ENCODE measurements at places on chromosomes 16 and 17.

- peak; percentile 86 for DNase-seq
Observed at GRCh38 chr17:61201211-61201610, 198.4 kb upstream of the TBX2 start.

DNA sequence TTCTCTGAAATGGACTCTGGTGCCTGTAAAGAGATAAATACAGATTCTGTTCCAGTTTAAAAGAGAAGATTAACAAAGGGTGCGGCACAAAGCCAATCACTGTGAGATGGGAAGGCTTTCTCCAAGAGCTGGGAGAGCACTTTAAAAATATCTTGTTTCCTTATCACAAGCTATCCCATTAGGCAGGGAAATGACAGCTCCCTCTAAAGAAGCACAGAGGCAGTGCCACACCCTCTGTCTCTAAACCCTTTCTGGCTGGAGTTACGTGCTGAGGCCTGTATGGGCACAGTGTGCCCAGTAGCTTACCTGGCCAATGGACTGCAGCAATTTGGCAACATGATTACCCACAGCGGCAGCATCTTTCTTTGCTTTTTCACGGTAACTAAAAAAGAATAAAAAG, 9.0 kb upstream of the TERB1 start:
- DNase-seq: no peak

DNA sequence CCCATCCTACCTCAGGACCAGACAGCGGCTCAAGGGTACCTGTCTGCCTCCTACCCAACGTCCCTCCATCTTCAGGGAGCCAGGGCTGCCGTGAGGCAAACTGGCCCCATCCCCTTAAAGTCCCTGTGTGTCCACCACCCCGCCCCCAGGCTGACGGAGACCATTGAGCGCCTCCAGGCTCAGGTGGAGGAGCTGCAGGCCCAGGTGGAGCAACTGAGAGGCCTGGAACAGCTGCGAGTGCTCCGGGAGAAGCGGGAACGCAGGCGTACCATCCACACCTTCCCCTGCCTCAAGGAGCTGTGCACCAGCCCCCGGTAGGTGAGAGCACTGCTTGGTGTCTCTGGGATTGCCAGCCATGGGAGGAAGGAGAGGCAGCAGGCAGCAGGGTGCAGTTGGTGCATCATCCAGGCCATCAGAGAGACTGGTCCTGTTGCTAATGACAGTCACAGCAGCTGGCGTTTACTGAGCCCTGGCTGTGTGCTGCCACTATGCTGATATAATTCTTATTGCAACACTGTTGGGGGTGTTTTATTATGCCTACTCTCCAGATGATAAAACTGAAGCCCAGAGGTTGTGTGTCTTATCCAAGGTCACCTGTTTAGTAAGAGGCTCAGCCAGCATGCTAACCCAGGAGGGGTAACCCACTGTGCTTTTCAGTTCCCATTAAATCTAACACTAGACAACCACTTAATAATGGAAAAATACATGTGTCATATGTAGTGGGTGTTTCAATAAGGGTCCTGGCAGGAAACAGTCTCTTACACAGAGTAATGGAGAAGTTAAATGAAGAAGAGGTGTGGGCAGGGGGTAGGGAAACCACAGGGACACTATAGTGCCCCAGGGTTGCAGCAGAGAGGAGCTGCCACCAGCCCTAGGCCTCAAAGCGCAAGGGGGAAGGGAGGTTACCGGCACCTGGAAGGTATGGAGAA, 10.3 kb upstream of the MRPL58 start:
- no peak for DNase-seq

DNA sequence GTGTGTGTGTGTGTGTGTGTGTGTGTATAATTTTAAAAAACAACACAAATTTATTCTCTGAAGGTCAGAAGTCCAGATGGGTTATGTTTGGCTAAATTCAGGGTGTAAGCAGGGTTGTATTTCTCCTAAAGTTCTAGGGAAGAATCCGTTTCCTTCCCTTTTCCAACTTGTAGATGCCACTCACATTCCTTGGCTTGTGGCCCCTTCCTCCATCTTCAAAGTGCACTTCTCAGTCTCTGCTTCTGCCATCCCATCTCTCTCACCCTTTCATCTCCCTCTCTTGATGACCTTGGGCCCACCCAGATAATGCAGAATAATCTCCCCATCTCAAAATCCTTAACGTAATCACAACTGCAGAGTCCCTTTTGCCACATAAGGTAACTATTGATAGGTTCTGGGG, 7.8 kb upstream of the TFAP4 start:
- DNase-seq: no peak

DNA sequence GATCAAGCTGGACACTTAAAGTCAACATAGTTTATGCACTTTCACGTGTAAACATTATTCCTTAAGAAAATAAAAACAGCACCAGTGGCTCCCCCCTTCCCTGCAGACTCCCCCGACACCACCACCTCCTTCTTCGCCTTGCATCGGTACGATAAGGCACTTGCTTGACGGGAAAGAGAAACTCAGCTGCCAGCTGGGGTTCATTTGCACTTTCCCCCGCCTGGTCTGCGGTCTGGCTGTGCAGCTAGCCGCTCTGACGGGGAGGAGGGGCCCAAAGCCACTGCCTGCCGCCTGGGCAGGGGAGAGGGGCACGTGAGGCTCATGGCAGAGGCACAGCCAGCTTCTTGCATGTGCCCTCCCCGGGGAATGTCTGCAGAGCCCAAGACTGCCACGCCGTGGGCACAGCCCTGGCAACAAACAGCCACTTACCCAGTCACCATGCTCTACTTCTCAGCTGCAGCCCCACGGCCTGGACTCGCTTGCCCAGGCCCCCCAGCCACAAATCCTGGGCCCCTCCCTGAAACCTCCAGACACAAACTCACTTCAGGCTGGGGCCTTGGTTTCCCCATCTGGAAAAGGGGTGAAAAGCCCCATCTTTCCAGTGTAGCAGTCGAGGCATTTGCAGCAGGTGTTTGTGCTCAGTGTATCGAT, 16.5 kb upstream of the PRM1 start:
- no peak for DNase-seq

GRCh38 chr17:81386646-81387099, 8.6 kb upstream of the BAHCC1 start:
- no peak for DNase-seq

GRCh38 chr16:87541147-87541871, 48.5 kb upstream of the ZCCHC14 start:
- no peak for DNase-seq

- DNase-seq: no peak
Observed at GRCh38 chr17:59287891-59288290, 43.6 kb upstream of the YPEL2 start.

GRCh38 chr17:58381124-58382035, 29.4 kb upstream of the SUPT4H1 start:
- DNase-seq: no peak

DNA sequence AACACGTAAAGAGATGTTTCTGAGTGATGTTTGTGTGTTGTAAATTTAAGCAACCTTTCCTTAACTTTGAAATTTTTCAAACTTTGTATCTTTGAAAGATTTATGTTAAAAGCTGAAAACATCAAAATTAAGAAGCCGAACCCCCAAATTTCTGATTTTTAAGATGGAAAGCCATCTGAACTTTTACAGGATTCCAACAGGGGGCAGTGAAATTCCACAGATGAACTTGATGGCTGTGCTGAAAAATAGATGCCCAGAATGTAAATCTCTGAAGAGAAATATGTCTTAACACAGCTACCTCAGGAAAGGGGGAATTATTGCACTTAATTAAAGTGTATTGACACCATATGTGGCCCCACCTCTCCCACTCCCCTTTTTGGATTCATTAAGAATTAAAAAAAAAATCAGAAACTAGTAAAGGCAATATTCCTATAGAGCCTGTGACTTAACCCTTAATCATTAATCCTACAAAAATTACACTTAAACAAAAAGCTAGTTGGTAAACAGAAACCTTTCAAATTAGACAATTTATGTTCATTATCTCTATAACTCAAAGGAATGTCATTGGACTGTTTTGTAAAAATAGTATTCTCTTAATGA, 597.9 kb downstream of the KCNJ2 start:
- peak; percentile 9 for DNase-seq

DNA sequence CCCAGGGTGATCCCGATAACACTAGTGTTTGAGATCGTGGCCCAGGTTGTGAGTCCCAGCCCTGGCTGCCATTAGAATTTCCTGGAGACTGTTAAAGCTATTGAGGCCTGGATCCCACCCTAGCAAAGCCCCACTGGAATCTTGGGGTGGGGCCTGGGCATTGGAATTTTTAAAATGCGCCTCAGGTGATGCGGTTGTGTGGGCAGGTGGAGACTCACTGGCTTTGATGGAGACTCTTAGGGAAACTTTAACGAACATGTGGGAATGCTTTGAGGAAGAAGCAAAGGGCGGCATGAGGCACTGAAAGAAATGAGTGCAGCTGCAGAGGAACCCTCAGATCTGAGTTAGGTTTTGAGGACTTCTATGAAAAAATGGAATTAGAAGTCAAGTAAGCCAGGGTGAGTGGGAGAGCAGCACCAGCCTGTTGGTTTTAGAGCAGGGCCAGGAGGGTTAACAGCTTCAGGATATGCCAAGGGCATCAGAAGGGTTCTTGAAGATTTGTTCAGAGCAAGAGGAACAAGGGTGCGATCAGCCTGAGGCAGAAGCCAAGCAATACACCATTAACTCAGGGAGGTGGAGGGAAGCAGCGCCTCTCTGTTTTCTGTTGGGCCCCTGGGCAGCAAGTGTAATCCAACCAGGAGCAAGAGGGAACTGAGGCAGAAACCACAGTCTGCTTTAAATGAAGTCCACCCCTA, 42.5 kb downstream of the KSR1 start:
- no peak for DNase-seq

GRCh38 chr16:4270091-4270490, 2.7 kb downstream of the TFAP4 start:
- DNase-seq: no peak

DNA sequence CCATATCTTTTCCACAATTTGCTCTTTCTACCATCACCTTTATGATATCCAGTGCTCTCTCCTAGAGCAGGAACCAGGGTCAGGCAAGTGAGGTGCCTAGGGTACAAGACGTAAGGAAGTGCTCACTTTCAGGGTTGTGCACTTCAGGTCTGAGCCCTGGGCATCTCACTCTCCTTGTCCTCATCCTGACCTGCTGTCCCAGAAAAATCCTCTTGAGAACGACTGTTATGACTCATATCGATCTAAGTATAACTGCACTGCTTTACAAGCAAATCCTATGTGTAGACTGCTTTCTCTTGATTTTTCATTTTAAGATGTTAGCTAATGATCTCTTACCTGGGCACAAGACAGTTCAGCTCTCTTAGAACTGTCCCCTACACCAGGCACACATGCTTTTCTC, 100.1 kb downstream of the TMEM100 start:
- no peak for DNase-seq

- DNase-seq: no peak
Observed at GRCh38 chr17:76701471-76701967, 9.2 kb downstream of the MXRA7 start.

GRCh38 chr16:56262551-56263245, 71.4 kb downstream of the GNAO1 start:
- DNase-seq: no peak

DNA sequence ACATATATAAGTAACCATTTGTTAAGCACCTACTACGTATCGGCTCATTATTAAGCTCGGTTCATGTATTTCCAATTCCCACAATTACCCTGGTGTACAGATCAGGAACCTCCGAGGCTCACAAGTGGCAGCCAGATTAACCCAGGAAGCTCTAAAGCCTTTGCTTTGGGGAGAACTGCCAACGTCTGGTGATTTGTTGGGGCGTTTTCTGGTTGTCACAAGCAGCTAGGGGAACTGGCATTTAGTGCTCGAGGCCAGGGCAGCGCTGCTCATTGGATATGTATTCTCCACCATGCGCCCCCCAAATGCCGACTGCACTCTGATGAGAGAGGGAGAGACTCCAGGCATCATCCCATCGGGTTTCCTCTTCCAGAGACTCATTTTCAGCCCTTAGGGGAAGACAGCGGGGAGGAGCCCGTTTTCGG, 541 bp downstream of the ZNF18 start:
- peak; percentile 7 for DNase-seq

- no peak for DNase-seq
Observed at GRCh38 chr17:77299256-77300015, 158.7 kb downstream of the SEC14L1 start.

GRCh38 chr17:30219833-30220232, 15.7 kb downstream of the SLC6A4 start:
- no peak for DNase-seq

GRCh38 chr17:15290605-15291004, 25.5 kb upstream of the PMP22 start:
- DNase-seq: no peak

- DNase-seq: no peak
Observed at GRCh38 chr17:1180958-1181752, 1.4 kb upstream of the ABR start.

GRCh38 chr16:17561056-17561455, 90.3 kb upstream of the XYLT1 start:
- no peak for DNase-seq

DNA sequence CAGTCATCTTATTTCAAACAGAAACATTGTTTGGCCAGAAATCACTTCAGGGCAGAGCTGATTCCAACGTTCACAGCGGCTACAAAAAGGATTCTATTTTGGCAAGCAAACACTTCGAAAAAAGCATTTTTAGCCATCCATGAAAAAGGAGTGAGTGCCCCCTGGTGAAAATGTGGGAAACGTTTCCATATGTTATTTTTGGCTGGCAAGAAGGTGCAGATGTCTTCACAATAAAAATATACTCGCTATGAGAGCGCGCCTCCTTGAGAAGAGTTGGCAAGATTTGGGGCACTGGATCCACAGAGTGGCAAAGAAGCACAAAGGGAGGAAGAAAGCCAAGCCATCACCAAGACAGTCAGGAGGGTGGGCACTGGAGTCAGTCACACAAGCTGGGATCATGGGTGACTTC, 191.1 kb downstream of the CHD9NB start:
- DNase-seq: no peak

DNA sequence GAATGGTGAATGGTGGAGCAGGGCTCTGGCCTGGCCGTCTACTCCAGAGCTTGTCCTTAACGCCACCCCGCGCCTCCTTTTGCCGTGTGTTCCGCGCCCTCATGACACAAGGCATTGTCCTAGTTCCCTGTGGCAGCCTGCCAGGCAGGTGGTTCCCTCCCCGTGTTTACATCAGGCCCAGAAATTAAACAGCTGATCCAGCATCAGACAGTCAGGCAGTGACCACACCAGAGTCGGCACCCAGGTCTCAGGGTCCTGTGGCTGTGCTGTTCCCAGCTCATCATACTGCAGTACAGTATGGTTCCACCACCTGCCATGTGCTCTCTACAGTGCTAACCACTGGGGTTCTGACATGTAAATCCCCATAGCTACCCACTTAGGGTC, 119.7 kb downstream of the RAB11FIP4 start:
- DNase-seq: no peak

DNA sequence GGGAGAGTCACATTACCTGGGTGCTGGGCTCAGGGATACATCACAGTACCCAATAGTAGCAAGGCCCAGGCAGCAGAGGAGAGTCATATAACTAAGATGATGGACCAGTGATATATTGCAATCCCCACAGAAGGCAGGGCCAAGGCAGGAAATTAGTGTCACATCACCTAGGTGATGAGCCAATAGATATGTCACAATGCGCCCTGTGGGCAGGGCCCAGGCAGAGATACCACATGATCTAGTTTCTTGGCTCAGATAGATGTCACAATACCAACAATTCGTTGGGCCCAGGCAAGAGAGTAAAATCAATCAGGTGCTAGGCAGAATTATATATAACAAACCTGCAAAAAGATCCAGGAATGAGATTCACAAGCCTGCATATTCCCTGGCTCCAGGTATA, 2111.5 kb downstream of the TP53TG3F start:
- no peak for DNase-seq

- no peak for DNase-seq
Observed at GRCh38 chr16:21219551-21219950, 8.2 kb upstream of the ZP2 start.

Measured in fibroblast of skin of left quadriceps (primary cell).